NB4 (cell line): ENCODE measurements at places on chromosomes 16 and 17.

DNA sequence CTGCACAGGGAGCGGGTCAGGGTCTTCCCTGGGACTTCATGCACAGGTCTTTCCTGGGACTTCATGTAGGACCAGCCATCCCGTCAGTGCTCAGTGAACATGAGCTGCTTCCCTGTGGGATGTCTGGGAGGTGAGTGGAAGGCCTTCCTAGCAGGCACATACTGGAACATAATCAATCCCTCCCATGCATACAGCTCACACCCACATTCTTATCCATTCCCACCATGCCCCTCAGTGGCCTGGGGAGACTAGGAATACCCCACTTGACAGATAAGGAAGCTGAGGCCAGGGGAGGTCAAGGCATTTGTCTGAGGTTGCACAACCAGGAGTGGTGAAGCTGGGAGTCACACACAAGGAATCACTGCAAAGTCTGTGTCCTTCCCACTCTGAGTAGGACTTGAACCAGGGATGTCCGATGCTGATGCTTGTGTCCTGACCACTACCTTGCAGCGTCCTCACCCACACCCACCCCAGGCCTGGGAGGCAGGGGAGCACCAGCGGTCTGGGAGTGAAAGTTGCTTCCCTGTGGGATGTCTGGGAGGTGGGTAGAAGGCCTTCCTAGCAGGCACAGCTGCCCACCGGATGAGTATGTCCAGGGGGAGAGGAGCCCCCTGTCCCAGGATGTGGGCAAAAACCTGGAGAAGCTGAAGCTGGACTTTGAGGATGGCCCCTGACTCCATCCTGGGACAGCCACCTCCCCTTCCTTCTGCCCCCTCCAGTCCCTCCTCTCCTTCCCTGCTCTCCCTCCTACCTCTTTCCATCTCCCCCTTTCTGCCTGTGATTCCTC is 1.0 kb upstream of the NLRC5 start:
- no peak for DNase-seq

- DNase-seq: no peak
Observed at GRCh38 chr17:38925263-38925995, at the start of gene LASP1NB. LASP1NB (plus strand) TSS chr17:38925614.

DNA sequence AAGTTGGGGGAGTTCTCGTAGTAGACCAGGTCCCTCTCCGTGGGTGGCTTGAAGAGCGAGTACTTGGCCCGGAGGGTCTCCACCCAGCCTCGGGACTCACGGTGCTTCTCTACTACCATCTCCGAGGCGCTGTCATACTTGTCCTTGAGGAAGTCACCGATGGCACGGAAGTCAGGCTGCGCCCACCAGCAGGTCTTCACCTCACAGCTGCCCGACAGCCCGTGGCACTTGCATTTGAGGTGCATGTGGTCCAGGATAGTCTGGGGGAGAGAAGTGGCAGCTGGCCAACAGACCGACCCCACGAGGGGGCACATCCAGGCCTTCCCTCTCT is 50.0 kb downstream of the WNT3 start:
- DNase-seq: no peak

GRCh38 chr16:20141956-20142355 is 68.3 kb upstream of the GPR139 start:
- DNase-seq: no peak

GRCh38 chr16:3021449-3022207 is 1.5 kb downstream of the TNFRSF12A start:
- DNase-seq: peak; percentile 86

DNA sequence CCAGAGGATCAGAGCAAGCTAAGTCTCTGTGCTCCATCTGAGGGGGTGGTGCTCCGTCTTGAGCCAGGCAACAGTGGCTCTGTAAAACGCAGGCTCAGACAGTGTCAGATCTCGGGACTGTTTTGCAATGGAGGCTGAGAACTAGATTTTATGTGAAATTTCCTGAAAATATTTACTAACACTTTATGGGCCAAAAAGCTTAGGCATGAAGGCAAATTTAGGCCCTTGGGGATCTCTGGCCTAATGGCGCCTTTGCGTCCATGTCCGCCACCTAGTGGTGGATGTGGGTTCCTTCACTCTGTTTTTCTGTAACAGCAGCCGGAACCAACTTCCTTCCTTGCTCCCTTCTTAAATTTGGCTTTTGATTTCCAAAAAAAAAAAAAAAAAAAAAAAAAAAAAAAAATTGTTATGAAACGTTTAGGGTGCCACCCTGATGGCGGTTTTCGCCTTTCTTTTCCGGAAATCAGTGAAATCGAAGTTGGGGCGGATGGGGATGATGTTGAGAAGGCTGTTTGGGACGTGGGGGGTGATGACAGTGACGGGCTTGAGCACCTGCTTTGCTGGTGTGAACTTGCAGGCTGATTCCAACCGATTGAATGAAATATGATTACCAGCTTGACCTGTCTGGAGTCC is 14.0 kb upstream of the ELAC2 start:
- DNase-seq: peak; percentile 69

DNA sequence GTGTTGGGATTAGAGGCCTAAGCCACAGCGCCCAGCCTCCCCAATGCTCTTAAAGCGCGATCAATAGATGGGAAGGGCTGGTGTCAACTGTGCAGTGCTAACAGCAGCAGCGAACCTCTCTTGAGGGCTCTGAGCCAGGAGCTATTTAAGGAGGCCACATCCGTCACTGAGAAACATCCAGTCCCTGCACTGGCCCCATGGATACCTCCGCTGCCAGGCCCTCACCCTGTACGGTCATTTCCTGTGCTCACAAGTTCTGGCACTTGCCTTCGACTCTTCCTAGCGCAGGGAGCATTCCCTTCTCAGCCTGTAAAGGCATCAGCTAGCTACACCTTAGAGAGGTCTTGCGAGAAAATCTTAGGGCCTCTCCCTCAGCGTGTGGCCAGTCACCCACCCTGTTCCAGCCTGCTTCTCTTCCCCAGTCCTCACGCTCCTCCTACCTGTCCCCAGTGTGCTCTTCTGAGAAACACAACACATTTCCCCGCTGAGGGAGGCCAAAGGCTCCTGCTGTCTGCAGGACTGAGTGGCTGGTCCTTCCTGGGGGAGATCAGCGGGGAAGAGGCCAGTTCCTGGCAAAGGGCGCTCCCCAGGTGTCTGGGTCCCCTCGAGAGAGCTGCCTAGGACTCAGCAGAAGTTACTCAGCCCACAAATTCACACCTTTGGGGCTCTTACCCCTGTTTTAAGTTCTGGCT is 28.6 kb downstream of the GTF3C1 start:
- no peak for DNase-seq

DNA sequence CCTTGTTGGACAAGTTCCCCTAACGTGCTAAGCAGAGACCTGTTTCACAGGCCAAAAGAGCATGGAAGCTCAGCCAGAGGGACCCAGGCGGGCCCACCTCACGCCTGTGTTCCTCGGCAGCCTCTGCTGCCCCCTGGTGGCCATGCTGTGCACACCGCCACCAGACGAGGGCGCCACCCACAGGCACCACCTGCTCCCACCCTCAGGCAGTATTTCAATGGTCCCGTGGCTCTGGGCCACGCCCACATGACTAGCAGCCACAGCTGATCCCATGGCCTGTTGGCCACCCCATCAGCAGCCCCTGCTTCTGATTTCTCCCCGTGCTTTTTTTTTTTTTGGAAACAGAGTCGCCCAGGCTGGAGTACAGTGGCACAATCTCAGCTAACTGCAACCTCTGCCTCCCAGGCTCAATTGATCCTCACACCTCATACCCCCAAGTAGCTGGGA is 18.9 kb downstream of the MPG start:
- peak; percentile 83 for DNase-seq

GRCh38 chr17:50689956-50690886 is 17.5 kb downstream of the ANKRD40 start:
- DNase-seq: peak; percentile 23

DNA sequence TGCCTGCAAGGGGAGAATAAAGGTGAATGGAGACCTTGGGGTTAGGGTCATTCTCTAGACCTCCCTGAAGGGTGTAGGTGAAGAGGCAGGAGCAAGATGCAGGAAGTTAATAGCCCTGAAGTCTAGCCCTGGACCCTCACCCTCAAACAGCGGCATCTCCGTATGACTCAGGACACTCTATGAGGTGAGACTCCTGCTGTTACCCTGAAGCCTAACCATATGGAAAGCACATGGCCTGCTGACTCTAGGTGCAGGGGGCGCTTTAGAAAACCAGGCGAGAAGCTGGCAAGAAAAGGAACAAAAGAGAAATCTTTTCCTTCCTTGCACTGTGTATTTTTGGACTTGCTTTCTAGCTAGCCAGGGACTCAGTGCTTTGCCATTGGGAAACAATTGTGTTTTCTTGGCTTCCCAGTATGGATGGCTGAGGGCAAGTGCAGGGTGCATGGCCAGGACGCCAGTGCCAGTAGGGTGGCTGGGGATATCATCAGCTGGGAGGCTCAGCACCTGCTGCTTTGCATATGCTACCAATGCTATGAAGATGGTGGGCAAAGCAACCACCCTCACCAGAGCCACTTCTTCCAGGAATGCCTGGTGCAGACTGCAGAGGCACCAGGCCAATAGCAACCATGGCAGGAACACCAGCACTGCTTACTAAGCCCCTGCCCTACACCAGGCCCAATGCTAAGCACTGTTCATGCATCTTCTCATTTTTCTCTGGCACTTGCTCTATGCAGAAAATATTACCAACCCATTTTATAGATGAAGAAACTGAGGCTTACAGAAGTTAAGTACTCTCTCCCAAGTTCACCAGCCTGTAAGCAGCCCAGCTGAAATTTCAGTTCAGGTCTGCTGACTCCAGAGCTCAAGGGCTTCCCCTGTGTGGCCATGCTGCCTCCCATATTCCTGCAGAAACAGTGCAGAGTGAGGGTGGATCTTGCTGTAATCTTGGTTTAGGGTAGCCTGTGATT is 425.1 kb downstream of the SLC39A11 start:
- DNase-seq: no peak

GRCh38 chr16:85126705-85127378 is 14.6 kb upstream of the CIBAR2 start:
- no peak for DNase-seq

GRCh38 chr16:3101018-3101840 is 2.1 kb upstream of the ZSCAN10 start:
- peak; percentile 79 for DNase-seq

- DNase-seq: peak; percentile 49
Observed at GRCh38 chr16:84294531-84295142, at the start of gene WFDC1. WFDC1 (plus strand) TSS chr16:84294878; CDS start chr16:84294972, 94 bp downstream.

GRCh38 chr17:9802294-9802693 is 10.9 kb upstream of the DHRS7C start:
- no peak for DNase-seq

DNA sequence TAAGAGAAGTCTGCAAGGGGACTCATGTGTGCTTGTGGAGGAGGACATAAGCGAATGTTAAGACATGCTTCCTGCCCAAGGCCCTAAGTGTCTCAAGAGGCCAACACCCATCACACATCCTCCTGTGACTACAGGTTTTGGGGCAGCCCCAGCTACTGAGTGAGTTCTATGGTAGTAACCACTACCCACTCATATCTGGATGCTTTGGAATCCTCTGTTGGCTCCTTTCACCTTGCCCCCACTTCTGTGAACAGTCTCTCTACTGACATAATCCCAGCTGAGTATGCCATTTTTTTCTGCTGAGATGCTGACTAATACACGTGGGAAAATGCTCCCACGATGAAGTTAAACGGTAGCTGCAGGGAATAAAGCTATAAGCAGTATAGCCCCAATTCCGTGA is 153.5 kb downstream of the VPS53 start:
- peak; percentile 27 for DNase-seq

DNA sequence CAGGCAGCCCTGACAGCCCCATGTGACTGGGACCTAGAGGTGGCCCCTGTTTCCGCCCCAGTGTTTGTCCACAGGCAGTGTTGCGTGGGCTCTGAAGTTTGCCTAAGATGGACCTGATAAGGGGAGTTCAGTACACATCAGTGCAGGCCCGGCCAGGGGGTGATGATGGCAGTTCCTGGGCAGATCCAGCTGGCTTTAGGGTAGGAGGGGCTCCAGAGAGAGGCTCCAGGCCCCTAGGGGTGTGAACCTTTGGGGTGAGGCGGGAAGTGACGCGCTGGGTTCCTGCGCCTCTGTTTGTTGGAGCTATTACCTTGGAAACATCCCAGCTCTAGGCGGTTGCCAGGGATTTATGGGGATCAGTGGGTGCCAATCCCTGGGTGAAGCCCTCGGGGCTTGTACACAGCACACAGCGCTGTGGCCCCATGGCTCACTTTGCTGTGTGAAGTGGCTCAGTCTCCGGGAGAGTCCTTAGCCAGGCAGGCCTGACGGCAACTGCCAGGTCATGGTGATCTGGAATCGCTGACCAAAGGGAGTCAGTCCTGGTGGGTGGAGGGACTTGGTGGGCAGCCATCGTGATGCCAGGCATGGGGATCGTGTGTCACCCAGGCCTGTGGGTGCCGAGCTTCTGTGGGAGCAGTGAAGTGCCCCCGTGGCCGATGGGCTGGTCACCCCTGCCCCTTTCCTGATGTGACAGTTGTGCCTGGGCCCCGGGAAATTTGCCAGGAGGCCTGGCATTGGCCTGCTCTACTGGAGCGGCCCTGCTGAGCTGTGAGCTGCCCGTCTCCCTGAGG is 146.1 kb downstream of the SEC14L1 start:
- no peak for DNase-seq

GRCh38 chr17:21248500-21248899 is 4.7 kb downstream of the NATD1 start:
- no peak for DNase-seq

GRCh38 chr17:2963332-2964027 is 99.9 kb downstream of the OR1D5 start:
- DNase-seq: no peak

GRCh38 chr17:44602390-44602789 is 45.1 kb downstream of the FZD2 start:
- DNase-seq: no peak

DNA sequence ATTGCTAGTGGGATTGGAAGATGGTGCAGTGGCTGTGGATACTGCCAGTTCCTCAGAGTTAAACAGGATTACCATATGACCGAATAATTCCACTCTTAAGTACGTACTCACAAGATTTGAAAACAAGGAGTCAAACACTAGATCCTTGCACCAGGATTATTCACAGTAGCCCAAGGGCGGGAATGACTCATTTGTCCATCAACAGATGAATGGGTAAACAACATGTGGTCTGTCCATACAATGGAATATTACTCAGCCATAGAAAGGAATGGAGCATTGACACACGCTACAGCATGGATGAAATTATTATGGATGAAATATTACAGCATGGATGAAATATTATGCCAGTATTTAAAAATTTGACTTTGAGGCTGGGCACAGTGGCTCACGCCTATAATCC is 9.1 kb upstream of the MAPK8IP3 start:
- no peak for DNase-seq

DNA sequence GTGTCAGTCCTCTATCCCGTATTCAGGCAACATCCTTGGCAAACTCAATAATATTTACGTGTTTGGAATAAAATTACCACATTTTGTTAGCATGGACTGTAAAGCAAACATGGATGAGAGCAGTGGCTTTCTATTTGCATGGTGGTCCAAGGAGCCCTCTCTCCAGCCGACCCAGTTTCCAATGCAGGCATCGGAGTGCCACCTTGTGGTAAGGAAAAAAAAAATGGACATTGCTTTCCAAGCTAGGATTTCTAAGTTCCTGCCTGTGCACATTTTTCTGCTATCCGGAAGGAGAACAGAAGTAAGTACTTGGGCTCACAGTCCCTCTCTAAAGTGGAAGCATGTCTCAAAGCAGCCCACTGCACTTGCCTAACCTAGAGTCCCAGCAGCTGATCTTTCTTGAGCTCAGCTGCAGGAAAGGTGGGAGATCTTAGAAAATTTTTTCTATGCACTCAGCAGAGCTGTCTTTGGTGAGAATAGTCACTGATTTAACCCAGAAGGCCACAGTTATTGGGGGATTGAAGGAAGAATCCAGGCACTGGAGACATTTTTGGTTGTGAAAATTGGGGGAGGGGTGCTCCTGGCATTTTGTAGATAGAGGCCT is 46.0 kb upstream of the ERCC4 start:
- peak; percentile 37 for DNase-seq
